Left hindlimb (tissue), 1 donor: ENCODE measurements at places on chromosomes 1 and 21.
A peak's percentile ranks its signal among the peaks of the same experiment; 100 is the strongest.

DNA sequence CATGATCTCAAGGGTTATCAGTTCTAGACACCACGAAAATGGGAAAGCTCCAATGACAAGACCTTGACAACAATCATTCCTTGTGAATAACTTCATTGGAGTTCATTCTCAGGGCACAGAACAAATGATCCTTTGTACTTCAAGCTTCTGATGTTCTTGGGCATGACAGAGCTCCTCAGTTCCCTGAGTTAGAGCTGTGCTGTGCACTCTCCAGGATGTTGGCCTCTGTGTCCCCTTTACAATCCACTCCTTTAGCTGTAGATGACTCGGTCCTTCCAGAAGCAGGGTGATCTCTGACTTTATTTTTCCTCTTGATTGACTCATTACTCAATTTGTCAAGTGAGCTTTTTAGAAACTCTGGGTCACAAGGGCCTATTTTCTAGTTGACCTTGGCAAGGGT lies 3.9 kb upstream of the FAM78B start:
- no peak for DNase-seq

DNA sequence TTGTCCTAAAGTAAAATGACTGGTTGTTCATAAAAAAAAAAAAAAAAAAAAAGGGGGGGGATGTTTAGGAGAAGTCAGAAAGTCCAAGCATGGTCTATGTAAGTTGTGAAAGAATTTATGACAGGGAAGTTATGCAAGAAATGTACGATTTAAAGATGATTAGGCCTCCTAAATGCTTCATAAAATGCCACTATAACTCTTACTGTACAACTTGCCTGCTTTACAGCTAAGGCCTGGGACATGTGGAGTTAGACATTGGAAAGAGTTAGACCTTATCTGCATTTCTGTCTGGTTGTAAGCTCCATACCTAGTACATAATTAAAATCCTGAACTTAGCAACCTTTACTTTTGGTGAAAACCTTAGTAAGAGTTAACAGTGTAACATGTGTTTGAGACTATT lies 150.0 kb downstream of the TPR start:
- no peak for DNase-seq

- no peak for DNase-seq
Observed at GRCh38 chr1:70256664-70257063, 35.5 kb downstream of the SRSF11 start.

DNA sequence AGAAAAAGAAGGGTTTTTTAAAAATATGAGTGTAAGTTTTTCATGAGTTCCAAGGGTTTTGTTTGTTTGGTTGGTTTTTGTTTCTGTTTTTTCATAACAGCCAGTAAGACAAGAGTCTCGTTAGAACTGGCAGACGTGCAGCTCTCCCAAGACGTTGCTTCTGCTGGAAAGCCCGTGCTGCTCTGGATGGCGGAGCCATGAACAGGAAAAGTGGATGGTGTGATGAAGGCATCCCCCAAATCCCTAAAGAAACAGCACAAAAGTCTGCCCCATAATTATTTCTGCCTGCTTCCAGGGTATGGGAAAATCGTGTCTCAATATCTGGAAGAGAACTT lies 157.9 kb upstream of the BACE2 start:
- DNase-seq, result no peak

DNA sequence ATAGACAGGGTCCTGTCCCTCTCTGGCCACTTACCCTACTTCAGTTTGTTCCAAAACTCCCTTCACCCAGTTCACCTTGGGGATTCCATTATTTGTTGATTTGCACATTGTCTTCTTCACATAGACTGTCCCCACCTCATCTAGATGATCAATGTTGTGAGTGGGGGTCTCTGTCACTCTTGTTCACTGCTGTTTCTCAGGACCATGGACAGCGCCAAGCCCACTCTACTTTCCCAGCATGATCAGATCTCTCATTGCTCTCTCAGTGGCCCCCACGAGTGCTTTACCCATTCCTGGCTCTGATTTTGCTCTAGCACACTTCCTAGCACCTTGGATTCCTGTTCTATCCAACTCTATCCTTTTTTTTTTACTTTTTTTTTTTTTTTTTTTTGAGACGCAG lies 45.4 kb upstream of the IGSF21 start:
- no peak for DNase-seq

DNA sequence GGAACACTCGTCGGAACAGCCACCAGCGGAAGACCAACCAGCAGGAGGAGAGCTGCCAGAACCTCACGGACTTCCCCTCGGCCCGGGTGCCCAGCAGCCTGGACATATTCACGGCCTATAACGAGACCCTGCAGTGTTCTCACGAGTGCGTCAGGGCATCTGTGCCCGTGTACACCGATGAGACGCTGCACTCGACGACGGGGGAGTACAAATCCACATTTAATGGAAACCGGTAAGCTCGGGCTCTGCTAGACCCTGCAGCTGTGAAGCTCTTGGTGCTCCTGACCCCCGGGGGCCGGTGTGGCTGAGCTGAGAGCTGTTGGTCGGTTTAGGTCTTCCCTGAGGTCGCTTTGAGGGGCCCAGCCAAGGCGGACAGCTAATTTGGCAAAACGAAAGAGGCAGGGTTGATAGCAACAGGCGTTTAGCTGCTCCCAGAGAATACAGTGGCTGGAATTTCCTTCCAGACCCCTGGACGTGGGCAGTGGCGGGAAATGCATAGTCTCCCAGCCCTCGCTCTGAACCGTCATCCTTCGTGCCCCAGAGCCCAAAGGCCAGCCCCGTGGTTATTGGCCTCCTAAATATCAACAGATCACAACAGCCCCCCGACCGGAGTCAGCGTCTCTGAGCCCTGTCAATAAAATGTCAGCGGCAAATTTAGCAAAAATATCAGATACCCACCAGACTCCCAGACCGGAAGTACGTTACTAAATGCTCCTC lies 118.0 kb downstream of the AJAP1 start:
- DNase-seq, result no peak

- peak; percentile 79 for DNase-seq
Observed at GRCh38 chr21:42227909-42228708, 9.2 kb downstream of the ABCG1 start.

- DNase-seq, result no peak
Observed at GRCh38 chr21:34185026-34185750, 111.8 kb downstream of the MRPS6 start.

- no peak for DNase-seq
Observed at GRCh38 chr21:32844653-32845436, 73.3 kb upstream of the PAXBP1 start.
